AG04449 (cell line): ENCODE measurements at places on chromosomes 16 and 17.

DNA sequence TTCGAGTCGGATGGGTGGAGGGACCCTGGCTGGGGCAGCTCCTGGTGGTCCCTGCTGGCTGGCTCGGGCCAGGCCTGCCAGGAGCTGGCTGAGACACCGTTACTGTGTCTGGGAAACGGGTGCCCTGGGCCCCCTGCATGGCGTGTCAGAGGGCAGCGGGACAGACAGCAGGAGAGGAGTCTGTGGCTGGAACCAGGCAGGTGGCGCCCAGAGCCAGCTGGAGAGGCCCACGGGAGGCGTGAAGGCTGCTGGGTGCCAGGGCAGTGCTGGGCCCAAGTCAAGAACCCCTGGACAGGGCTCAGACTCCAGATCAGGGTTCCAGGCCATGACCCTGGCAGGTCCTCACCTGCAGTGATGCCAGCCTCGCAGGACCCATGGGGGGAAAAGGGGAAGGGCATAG lies 16.6 kb downstream of the SOX8 start:
- DNase-seq: no peak

DNA sequence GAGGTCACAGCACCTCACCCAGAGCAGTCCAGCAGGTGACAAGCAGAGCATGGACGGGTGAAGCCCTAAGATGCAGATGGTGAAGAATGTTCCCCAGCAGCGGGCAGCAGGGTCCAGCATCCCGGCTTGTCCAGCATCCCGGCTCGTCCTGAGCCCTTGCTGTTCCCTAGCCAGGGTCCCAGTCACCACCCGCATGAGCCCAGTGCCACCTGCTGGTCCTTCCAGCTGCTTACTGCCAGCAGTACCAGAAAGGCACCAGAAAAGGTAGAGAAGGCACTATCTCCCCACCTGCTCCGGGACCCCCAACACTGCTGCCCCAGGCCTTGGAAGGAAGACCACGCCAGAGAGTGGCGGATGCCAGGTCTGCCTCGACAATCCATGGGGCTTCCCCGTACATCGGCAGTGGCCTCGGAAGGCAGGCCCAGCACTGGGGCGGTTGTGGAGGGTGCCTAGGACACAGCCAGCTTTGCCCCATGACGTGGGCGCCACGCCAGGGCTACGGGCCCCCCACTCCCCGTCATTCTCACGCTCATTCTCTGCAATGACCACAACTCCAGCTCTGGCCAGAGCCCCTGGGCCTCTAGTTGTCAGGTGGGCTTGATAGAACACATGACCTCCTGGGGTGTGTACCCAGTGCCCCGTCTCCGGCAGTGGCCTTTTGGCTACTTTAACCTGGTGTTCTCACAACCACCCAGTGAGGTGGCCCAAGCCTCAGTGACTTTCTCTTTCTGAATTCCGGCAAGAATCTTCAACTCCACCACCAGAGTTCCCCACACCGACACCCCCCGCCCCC lies 1.4 kb downstream of the CENPX start:
- DNase-seq: no peak

DNA sequence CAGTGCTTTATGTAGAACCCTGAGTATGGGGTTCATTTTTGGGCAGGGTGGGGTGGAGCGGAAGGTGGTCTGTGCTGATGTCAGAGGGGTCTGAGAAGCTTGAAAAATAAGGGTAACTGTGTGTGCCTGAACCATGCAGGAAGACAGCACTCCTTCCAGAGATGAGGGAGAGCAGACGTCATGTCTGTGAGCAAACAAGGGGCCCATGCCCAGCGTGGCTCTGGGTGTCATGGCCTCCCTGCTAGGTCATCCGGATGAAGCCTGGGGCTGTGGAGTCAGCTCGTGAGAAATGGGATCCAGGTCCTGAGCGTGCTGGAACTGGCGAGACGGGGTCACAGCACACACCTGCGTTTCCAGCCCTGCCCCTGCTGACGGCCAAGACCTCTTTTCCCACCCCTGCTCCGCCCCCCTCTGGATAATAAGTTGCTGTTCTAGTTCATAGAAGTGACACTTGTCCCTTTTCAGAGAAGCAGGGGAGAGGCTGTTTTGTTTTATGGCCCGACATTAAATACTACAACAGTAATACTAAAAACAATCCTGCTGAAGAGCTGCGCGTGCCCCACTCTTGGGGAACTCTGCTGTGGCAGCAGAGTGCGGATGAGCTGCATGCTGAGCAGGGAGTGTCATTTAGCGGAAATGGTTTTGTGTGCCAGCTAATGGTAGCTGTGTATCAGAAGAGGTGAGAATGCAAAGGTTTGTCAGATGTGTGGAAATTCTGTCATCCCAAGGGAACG lies 92.6 kb downstream of the RPTOR start:
- no peak for DNase-seq

DNA sequence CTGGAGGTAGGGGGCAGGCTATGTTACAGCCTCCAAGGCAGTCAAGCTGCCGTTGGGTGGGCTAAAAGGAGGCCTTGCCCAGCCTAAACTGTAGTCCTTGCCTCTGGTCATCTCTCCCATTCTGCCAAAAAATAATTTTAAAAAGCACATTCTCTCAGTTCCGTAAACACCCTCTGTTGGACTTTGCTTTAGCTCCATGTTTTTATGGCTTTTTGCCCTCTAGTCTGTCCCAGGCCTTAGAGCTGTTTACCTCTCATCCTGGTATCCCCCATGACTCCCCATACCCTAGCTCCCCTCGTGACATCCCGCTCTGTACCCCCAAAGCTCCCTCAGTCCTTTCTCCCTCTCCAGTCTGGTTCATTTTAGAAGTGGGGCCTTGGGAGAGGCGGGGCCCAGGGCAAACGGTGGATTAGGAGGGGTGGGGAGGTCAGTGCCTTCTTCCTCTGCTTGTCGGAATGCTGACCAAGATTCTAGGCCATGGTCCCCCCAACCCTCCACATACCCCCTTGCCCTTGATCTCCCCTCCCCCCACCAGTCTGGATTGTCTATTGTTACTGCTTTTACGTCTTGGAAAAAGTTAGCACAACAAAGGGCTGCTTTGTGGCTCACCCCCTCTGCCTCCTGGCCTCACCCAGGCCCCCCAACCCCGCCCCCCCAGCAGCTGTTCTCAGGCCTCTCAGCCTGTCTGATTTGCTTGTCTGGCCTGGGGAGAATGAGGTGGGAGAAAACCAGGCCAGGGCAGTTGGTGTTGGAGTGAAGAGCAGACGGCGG lies 18.4 kb downstream of the GJD3 start:
- no peak for DNase-seq

DNA sequence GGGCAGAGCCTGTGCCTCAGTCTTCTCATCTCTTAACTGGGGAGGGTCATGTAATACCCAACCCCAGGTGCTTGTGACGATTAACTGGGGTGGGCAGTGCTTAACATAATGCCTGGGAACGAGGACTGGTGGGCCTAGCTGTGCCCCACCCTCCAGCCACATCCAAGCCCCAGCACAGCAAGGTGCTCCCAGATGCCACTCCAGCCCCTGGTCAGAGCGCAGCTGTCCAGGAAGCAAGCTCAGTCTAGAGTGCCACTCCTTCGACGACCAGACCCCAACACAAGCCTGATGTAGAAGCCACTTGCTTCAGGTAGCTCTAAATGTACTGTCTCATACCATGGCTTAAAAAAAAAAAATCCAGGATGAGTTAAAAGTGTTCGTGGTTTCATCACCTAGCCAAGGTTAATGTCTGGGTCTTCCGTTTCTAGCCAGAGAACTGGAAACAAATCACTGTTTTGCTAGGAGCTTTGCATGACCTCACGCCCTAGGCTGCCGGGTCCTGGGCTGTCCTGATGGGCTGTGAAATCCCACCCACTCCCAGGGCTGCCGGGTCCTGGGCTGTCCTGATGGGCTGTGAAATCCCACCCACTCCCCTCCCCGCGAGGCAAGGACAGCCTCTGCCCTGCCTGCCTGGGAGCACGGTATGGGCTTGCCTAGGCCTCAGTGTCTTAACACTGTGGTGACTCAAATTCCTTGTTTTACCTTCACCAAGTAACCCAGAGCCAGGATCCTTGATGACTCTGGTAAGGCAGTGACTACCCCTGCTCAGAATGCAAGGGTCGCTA lies 7.7 kb downstream of the MIEF2 start:
- DNase-seq: no peak

GRCh38 chr17:71632328-71632727 lies 488.5 kb upstream of the SOX9 start:
- DNase-seq: no peak

- DNase-seq: no peak
Measured at GRCh38 chr17:3796110-3796821, 4.7 kb downstream of the ITGAE start.

DNA sequence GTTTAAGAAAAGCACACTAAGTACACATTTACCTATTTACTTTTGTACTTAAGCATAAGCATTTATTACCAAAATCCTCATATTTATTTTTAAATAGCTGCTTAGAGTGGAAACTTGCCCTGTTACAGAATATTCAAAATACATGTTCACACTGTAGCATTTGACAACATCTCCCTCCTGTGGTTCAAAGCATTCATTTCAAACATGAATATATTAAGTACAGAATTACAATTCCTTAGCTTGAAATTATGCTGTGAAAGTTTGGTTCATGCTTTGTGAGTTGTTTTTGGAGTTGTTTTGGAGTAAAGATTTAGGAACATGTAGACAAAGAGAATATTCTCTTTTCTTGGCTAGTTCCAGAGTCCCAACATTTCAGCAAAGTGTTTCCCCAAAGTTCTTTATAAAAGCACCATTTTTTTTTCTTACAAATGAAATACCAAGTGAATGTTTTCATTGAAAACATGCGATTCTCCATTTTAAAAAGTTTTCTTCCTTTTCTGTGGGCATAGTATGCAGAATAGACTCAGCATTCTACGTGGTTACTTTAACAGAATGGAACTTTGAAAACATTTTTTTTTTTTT lies 33.2 kb downstream of the TUBD1 start:
- DNase-seq: no peak

DNA sequence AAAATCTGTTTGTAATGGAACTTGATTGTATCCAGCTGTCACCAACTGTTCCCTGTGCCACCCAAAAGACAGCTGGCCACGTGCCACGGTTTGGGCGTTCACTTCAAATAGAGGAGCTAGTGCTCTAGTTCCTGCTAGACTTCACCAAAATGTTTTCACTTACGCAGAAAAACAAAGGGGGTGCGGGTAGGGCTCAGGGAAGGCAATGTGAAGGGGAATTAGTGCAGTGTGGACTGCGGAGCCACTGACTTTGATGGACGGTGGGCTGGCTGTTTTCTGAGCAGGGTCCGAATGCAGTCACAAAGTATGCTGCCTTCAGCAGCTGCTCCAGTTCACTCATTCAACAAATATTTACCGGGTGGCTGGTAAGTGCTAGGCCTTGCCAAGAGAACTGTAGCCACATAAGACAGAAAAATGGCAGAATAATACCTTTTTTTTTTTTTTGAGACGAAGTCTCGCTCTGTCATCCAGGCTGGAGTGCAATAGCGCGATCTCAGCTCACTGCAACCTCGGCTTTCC lies 7.6 kb upstream of the CYTH1 start:
- DNase-seq: peak; percentile 50

DNA sequence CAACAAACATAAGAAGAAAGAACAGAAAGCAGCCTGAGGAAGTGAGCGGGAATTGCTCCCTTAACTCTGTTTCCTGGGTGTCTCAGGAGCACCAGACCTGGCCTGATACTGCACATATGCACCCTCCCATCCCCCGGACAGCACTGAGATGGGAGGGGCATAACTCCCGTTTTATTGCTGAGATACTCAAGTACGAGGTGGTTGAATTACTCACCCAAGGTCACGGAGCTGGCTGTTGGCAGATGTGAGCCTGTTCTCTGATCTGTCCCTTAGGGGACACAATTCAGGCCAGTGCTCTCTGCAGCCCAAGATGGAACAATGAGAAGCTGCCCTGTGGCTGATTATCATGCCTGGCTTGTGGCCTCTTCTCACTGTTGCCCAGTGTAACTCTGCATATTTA lies 9.1 kb upstream of the MED9 start:
- DNase-seq: no peak

- no peak for DNase-seq
Measured at GRCh38 chr17:14417336-14417735, 116.5 kb downstream of the HS3ST3B1 start.

GRCh38 chr17:41513168-41513547 lies 5.5 kb downstream of the KRT15 start:
- DNase-seq: no peak

GRCh38 chr16:72657791-72658190 lies 390.1 kb downstream of the ZFHX3 start:
- no peak for DNase-seq

DNA sequence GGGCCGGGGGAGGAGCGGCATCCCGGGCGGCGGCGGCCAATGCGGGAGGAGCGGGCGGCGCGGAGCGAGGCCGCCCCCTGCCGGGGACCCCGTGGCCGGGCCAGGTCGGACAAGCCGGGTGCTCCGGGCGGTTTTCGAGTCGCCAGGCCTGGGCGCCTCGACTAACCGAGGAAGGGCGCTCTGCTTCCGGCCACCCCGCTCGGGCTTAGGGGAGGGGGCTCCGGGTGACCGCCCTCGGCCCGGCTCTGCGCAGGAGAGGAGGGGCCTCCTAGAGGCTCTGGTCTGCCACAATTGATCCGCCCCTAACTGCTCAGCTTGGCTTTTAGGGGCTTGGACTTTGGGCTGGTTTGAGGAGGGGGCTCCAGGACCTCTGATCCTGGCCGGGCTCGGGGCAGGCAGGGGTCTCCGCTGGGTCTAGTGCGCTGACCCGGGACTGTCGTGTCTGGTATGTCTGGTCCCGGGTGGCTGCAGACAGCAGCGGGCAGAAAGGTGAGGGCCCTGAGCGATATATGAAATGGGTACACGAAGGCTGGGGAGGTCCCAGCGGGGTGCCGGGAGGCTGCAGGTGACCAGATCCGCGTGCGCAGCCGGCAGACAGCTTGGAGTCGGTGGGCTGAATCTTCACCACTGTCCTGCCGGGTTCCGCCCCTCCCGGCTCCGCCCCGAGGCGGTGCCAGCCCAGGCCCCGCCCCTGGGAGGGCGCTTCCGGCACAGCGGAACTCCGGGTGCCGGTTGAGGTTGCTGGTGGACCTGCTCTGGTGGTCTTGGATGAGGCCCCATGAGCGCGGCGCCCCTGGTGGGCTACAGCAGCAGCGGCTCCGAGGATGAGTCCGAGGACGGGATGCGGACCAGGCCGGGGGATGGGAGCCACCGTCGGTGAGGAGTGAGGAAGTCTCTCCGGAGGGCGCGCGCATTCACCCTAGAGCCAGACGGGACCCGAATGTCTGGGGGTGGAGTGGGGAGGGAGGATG lies at the start of gene USB1:
Gene USB1, plus strand, starts transcription at position 702 of the 971 bp plus-strand sequence. Its CDS starts 77 bp downstream, at position 779.
- DNase-seq: no peak

DNA sequence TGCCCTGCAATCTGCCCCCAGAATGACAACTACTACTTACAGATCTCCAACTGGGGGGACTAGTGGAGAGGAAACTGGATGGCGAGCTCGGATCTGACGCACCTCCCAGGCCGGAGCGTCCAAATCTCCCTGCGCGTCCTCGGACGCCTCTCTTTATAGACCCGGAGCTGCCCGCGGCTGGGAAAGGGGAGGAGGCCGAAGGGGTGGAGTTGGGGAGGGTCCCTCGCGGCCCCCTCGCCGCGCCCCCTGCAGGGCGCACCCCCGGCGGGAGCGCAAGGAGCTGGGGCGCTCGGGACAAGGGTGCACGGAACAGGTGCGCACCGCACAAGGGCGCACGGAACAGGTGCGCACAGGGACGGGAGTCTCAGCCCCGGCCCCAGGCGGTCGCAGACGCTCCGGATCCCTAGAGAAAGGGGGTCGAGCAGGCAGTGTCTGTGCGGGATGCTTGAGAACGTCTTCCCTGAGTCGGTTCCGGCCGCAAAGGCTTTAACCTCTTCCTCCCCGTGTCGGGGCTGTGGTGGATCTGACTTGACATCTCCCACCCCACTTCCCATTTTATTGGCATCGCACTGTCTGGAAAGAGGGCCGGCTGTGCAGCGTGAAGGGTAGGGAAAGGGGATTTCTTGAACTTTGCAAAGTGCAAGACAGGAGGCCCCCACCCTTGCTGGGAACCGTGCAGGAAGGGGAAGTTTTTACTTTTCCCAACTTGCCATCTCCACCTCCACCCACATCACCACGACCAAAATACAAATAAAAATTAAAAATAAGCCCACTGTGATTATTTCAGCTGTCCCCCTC lies at the start of gene MYH11:
Gene MYH11, minus strand, starts transcription at position 128 of the 798 bp plus-strand sequence. CDS start 18,776 bp downstream, outside the sequence.
- no peak for DNase-seq
